Amniotic epithelial cell (primary cell): ENCODE measurements at places on chromosomes 6 and 20.

DNA sequence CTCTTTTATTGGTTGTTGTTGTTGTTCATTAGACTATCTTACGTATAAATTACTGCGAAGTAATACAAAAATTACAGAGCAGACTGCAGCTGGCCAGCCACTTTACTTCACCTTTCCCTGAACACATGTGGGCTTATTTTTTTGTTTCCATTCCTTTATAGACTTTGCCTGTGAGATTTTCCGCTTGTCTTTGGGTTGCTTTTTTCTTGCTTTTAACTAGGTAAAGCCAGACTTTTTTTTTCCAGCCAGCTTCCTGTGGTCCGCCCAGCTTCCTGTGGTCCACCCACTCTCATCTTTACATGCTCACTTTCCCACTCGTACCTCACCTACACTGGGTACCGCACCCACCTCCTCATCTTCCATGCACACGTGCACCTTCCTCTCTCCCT is 79.0 kb downstream of the IPCEF1 start:
- no peak for DNase-seq

DNA sequence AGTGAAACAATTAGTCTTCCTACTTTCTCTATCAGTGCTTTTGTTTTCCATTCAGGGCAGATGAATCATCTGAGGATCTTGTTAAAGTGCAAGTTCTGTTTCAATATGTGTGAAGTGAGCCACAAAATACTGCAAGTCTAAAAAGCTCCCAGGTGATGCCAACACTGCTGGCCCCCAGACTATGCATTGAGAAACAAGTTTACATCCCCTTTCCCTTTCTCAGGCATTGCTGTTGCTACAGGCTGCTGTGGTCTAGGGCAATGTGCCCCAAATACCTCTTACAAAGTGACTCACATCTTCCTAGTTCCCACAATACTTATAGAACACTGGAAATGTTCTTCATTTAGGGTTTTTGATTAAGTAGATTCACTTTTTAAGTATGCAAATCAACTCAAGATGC is 31.8 kb downstream of the ABRACL start:
- peak; percentile 88 for DNase-seq

DNA sequence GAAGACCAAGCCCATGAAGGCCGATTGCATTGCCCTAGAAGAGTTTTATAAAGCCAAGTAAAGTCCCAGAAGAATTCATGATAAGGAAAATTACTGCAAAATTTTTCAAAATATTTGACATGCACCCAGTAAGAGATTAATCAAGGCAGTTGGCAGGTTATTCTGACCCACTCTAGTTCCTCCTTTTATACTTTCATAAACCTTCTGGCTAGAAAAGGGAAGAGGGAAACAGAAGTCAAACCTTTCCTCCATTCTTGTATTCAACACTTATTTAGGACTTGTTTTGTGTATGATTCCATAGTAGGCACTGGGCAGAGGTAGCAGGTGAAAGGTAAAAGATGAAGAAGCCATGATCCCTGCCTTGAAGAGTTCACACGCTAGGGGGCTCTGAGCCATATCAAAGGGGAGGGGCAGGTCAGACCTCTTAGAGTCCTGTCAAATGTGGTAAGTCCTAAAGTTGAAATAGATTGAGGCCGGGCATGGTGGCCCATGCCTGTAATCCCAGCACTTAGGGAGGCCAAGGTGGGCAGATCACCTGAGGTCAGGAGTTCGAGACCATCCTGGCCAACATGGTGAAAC is 85.4 kb downstream of the NDUFAF5 start:
- DNase-seq = no peak

DNA sequence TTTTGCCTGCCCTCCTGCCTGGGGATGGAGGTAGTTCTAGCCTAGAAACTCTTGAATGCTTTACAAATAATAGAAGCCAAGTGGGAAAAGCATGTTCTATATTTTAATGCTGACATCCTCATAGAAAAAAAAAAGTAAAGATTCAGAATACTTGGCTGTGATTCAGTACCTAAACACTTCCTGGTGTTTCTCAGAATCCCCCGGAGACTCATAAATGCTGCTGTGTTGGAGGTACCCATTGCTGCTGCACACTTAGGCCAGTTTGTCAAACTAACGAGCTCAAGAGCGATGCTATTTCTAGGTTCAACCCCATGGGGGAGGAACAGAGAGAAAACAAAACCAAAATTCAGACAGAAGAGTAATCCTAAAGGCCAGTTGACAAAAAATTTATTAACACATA is 38.8 kb upstream of the ZFP64 start:
- no peak for DNase-seq

GRCh38 chr20:61135968-61136367 is 116.1 kb upstream of the CDH4 start:
- DNase-seq = no peak

- DNase-seq = no peak
These were observed 8.4 kb downstream of the MCM3 start for GRCh38 chr6:52276130-52276529.

- no peak for DNase-seq
These were observed 47.4 kb downstream of the TPD52L1 start for GRCh38 chr6:125200941-125201340.

DNA sequence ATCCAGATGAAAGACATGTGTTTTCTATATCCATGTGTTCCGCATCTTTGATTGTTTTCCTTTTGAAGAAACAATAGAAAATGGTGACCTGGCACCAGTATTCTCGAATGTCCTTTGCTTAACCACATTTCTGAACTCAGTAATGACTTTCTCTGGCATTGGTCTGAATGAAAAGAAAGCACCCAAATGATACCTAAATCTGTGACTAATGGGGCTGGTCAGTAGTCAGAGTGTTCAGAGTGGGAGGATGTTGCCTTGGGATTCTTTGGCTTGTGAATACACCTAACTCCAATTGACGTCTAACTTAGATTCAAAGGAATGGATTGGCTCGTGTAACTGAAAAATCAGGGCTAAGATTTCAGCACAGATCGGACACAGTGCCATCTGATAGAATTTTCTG is 27.1 kb downstream of the PARD6B start:
- DNase-seq = no peak

DNA sequence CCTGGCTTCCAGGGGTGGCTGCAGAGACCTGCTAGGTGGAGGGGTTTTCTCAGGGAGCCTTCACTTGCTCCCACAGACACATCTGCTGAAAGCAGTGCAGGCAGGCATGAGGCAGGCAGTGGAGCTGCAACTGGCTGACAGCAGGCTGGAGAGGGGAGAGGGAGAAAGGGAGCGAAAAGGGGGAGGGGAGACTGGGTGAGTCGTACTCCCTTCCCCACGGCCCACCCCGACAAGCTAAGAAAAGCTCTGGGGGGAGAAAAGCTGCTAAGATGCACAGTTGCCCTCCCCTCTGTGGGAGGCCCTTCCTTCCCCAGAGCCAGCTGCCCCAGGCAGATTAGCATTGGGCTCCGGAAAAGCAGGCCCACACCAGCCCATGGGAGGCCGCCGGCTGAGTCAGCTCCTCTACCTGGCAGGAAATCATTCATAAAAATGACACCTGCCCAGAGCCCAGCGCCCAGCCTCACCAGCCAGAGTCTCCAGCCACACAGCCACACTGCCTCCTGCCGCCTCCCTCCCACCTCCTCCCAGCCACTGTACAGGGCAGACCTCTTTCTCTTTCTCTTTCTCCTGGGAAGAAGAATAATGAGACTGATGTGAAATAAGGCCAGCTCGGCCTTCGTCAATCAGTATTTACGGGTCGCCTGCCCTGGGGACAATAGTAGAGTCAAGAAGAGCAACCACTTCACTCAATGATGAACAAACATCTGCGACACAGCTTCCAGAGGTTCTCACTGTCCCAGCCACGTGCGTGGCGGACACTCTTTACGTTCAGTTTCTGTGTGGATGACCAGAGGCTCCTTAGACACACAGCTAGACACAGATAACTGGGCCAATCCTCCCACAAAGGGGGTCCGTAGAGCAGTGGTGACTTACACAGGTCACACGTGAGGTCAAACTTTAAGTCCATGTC is 7.7 kb upstream of the C20orf203 start:
- DNase-seq = peak; percentile 68

- peak; percentile 22 for DNase-seq
These were observed 9.4 kb upstream of the GMPR start for GRCh38 chr6:16228709-16229665.

GRCh38 chr20:5448449-5449118 is 131.8 kb upstream of the PROKR2 start:
- DNase-seq = peak; percentile 19

DNA sequence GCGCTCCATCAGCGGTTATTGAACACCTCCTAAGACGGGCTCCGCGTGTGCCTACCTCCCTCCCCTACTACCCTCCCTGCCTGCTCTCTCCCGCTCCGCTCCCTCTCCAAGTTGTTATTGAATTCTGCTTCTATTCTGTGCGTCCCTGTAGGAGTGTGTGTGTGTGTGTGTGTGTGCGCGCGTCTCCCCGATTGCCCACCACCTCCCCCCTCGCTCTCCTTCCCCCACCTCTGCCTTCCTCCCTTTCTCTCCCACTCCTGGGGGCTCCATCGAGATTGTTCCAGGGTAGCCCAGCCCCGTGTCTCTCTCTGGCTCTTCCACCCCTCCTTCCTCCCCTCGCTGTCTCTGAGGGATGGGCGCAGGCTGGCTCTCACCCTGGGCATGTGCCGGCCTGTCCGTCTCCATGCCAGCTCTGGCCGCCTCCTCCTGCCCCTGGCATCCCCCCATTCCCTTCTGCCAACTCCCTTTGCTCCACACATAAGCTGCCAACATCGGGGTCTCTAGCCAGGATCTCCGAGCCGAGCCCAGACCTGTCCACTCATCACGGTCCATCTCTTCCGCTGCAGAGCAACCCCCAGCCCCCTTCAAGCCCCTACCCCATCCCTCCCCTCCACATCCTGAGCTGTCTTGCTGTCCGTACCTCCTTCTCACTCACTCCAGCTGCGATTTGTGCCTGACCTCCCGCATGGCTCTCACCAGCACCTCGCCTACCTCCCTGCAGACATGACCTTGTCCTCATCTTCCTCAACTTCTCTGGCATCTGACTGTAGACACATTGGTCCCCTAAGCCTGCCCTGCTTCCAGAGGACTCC is 68.5 kb downstream of the SRC start:
- DNase-seq = no peak

GRCh38 chr20:558117-558516 is 14.5 kb upstream of the CSNK2A1 start:
- DNase-seq = no peak

GRCh38 chr6:27892649-27893058 is 19.5 kb downstream of the OR2B2 start:
- peak; percentile 22 for DNase-seq
